ENCODE measurements at places on chromosomes 5 and 9. TPM values are rescaled to one million over a fixed set of nuclear protein-coding genes. Genes with fewer than 3 reads are reported as not detected.

GRCh38 chr9:3733039-3733408 is 207.2 kb upstream of the RFX3 start:
- no peak for DNase-seq

Gene TAF11L13
- not detected for polyA plus RNA-seq

Gene LNPEP
- 24.4 TPM for polyA plus RNA-seq

- no peak for DNase-seq
Observed at GRCh38 chr5:170522211-170523141, 18.7 kb downstream of the KCNIP1 start.

DNA sequence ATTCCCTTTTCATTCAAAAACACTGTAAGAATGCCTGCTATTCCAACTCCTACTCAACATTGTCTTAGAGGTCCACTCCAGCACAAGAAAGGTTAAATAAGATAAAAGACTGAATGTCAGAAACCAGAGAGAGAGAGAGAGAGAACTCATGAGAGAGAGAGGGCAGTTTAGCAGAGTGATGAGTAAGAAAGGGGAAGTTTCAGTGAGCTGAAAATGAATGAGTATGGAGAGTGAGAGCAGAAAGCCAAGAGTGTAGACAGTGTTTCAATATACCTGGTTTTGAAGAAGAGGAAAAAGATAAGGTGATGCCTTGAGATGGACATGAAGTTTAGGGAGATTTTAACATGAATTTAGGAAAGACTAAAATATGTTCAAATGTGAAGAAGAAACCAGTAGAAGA is 528.0 kb upstream of the SEMA6A start:
- no peak for DNase-seq

Gene CACNA1B
- polyA plus RNA-seq: 0.37 TPM

GRCh38 chr9:38215465-38215864 is 146.4 kb upstream of the SHB start:
- no peak for DNase-seq

- DNase-seq: no peak
Observed at GRCh38 chr5:150489360-150490295, 18.3 kb upstream of the NDST1 start.

Gene ARL15
- polyA plus RNA-seq: 16.5 TPM

DNA sequence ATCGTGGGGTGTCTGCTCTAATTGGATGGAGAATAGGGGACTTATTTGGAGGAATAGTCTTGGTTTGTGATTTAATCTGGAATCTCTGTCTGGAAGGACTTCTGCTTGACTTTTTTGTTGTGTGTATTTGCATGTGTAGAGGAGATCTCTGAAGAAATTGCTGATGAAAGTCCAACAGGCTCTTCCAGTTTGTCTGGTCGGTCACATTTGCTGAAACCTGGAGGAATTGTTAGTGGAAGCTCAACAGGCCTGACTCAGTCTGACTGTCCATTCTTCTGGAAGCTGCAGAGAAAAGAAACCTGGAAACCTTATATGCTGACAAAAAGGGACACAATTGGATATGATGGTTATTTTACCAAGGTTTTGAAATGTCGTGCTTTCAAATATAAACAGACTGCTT is 33.4 kb upstream of the TENT2 start:
- DNase-seq: no peak
